Stimulated activated CD8-positive, alpha-beta memory T cell treated with anti-CD3 and anti-CD28 coated beads, Interleukin-2, amount 100 ng/mL, for 1 hour (primary cell): ENCODE measurements at places on chromosomes 7 and 10.

- DNase-seq: peak; percentile 87
Observed at GRCh38 chr7:76317782-76318487, 15.5 kb downstream of the HSPB1 start.

DNA sequence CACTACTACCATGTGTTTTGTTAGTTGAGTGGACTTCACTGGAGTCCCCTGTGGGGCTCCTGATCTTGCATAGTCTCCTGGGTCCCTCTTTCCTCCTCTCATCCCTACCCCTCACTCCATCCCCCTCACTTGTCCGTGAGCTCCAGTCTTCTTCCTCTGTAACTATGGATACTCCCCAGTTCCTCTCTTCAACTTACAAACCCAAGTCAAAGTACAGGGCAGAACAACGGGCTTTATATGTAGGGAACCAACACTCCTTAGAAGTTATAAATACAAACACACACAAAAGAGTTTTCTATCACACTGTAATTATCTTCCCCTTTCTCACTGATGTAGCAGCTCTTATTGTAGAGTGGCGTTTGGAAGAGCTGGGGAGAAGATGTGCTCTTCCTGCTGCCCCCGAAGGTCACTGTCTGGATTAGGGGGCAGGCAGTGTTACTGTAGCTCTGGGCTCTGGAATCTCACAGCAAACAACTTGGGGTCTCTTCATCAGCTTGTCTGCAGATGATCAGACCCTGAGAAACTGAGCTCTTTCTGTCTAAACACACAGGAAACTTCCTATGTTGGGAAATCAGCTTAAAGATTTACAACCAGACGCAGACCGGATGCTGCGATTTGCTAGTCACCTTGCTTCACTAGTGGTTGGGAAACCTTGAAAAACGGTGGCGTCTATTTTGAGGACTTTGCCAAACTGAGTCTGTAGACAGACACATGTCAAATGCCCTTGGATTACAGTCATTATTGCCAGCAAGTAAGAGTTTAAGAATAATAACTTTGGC is 13.6 kb downstream of the SNX10 start:
- no peak for DNase-seq

DNA sequence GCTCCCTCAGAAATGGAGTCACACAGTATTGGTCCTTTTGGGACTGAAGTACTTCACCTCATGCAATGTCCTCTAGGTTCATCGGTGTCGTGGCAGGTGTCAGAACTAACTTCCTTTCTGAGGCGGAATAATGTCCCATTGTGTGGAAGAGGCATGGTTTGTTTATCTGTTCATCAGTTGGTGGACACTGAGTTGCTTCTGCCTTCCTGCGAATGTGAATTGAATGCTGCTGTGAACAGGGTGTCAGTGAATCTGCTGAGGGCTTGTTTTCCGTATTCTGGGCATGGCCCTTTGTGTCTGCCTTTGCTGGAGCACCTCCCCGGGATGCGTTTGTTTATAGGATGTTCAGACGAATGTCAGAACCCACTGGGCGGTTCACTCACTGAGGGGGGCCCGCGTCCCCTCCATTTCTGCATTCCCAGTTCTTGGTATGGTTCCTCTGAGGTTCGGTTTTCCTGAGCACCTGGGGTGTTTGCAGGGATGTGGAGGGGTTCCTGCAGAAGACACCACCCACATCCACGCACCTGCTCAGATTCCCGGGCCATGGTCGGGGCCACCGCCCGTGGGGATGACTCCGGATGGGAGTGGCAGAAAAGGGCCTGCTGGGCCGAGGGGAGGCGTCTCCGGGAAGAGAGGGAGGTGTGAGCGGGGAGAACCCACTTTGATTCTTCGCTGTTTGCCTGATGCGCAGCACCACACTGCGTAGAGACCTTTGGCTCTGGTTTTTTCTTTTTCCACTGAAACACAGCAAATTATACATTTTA is 33.1 kb downstream of the CHST12 start:
- no peak for DNase-seq

GRCh38 chr7:87463982-87464381 is 11.5 kb downstream of the ABCB4 start:
- DNase-seq: no peak

- no peak for DNase-seq
Observed at GRCh38 chr7:130683026-130683425, 3.3 kb downstream of the TSGA13 start.
